ENCODE measurements at places on chromosomes 13 and 19.

DNA sequence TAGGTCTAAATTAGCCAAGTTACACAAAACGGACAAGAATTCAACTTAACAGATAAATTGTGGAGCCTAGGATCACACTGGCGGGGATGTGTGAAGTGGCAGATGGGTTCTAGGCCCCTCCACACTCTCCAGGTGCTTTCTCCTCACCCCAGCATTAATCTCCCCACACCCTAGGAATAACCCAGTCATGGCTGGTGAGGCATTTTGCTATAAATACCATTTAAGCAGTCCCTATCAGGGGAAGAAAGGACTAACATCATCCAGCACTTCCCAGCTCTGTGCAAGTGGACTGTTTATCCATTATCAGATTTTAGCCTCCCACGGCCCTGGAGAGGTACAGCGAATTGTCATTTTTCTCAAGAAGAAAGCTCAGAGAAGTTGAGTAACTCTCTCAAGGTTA lies 154.9 kb downstream of the NUFIP1 start:
- DNase-seq, result no peak

DNA sequence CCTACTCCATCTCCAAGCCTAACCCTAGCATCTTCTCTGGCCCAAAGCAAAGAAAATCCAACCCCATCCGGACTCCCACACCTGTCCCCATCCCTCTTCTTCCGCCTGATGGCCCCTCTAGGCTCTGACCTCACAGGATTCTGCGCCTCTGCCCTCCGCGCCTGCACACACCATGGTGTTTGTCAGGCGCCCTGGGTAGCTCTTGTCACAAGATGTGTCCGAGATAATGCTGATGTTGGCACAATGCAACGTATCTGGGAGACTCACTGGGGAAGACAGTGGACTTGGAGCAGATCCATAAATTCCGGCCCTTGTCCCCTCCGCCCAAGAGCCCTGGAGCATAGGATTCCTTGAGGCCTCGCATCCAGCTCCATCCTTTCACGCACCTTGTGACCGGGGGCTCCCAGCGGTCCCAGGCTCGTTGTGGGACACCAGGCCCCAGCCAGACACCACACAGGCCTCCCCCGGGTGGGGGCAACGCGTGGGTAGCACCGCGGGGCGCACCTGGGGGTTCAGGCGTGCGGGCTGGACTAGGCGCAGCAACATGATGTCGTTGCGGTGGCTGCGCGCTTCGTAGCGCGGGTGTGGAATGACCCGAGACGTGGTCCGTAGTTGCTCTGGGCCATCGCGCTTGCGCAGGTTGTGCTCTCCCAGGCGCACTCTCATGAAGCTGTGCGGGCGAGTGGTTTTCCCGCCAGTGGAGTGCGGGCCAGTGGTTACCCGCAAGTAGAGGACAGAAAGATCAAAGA lies 3.1 kb upstream of the KLK1 start:
- DNase-seq, result no peak

GRCh38 chr19:3324405-3324856 lies 42.0 kb upstream of the NFIC start:
- DNase-seq, result peak; percentile 34

DNA sequence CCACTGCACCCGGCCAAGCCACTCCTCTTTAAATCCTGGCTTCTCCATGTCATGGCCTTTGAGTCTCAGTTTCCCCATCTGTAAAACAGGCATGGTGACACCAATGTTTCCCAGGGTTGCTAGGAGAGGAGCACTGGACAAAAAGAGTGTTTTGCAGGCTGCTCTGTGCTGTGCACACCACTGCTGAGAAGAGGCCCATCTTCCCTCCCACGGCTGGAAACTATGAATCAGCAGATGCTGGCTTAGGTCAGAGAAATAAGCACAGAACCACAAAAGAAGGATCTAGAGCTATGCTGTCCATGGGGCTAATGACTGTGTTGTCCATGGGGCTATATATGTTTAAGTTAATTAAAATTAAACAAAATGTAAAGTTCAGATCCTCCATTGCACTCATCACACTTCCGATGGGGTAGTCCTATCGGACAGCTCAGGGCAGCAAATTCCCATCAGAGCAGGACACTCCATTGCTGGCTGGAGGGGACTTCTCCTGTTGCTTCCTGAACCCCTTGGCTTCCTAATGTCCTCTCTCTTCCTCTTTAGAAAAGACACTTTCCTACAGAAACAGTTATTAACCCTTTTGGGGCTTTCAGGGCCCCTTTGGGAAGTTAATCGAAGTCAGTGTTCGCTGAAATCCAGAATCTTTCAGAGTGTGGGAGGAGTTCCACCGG lies 37.1 kb downstream of the TSHZ3 start:
- DNase-seq, result no peak

GRCh38 chr19:567296-567900 lies 5.0 kb upstream of the BSG start:
- no peak for DNase-seq

- no peak for DNase-seq
These were observed 117.0 kb upstream of the SOX21 start for GRCh38 chr13:94829185-94829836.

DNA sequence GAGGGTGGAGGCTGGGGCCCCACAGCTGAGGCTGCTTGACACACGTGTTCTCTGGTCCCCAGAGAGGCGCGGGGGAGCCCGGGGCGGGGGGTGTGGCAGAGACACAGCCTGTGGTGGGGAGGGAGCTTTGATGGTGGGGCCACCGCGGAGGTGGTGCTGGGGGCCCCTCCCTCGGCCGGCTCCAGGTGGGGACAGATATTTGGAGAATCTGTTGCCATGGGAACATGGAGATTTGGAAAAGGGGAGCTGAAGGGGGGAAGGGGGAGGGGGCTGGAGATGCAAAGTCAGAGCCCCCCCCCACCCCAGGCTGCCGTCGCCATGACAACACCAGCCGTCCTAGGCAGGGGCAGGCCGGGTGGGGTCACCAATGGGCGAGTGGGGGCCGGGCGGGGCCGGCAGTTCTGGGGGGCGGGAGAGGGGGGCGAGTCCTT lies 1.2 kb downstream of the PRKCG start:
- no peak for DNase-seq

DNA sequence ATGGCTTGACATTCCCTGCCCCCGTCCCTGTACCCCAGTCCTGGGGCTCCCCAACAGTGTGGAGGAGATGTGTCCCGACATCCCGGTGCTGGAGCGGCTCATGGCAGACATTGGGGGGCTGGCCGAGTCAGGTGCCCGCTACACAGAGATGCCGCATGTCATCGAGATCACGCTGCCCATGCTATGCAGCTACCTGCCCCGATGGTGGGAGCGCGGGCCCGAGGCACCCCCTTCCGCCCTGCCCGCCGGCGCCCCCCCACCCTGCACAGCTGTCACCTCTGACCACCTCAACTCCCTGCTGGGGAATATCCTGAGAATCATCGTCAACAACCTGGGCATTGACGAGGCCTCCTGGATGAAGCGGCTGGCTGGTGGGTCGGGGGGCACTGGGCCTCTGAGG lies 83.8 kb downstream of the RYR1 start:
- no peak for DNase-seq

- DNase-seq, result no peak
These were observed 28.3 kb downstream of the OR10H4 start for GRCh38 chr19:15976836-15977689.

DNA sequence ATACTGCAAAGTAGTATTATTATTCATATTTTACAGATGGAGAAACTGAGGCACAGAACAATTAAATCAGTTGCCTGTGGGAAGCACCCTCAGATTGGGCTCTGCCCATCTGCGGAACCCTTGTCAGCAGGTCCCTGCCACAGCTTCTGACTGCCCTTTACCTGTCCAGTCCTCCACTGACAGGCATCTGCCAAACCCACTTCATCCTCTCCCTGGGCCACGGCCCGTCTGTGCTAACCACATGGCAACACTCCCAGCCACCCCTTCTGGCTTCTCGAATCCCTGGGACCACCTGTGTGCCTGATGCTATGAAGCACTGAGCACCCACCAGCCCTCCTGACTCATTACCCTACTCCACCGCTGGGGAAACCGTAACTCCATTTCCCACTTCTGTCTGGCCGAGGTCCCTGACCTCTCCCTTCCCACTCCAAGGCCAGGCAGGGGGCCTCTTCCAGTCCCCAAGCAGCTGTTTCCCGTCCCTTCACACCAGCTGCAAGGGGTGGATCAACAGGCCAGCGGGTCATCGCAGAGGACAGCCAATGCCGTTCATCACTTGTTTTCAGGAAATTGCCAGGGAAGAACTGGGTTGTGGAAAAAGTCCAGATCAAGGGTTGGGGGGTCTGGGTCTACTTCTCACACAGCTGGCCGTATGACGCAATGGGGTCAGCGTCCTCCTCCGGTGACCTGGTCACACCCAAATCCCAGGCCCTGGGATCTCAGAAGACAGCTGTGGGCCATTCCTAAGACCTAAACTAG lies 2.5 kb downstream of the KANK3 start:
- no peak for DNase-seq

DNA sequence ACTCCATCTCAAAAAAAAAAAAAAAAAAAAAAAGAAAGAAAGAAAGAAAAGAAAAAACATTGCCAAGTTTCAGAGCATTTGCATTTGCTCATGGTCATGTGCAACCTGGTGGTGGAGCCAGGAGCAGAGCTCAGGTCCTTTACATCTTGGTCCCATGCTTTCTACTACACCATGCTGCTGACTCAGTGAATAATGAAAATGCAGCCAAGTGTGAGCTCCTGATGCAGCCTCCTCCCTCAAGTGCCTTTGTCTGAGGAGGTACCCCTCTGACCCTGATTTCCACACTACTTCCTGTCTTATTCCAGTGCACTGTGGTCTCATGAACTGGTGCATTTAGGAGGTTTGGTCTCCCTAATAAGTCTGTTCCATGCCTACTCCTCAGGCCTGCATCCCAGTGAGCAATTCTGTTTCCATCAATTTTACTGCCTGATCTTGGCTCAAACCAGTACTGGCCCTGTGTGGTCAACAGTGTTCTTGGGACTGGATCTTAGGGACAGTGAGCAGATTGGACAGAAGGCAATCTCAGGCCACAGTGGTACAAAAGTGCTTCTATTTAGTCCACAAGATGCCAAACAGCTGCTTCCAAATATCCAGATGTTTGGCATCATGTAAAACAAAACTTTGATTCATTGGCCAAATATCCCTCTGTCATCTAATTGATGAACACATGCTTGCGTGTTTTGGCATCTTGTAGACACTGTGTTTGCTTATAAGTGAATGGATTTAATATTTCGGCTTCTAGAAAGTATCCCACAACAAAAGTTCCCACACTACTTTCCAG lies 28.8 kb upstream of the LRCH1 start:
- no peak for DNase-seq

GRCh38 chr13:98262292-98262691 lies 85.2 kb upstream of the RNF113B start:
- no peak for DNase-seq

- DNase-seq, result no peak
These were observed 148.8 kb downstream of the TNFRSF19 start for GRCh38 chr13:23718996-23719395.

DNA sequence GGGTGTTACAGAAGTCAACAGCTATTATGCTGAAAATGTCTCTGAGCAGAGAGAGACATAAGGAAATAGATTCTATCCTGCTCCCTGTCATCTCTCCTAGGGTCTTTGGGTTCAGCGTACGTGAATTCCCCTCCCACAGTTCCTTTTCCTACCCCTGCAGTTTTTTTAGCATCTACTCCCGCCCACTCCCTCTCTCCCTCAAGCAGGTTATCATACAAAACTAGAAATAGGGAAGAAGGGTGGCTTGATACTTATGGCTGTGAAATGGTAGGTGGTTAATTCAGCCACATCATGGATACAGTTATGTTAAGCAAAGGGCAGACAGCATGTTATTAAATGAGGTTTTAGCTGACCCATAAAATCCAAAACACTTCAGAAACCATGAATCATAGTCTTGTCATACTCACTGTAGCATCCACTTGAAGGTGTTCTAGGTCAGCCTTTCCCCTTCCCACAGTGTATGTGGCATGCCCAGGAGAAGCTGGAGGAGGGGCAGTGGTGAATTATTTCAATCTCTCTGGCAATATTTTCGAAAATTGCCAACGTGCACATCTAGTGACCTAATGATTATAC lies 236.8 kb upstream of the SERP2 start:
- DNase-seq, result no peak

GRCh38 chr13:47337781-47338507 lies 441.1 kb upstream of the HTR2A start:
- DNase-seq, result no peak

- DNase-seq, result no peak
These were observed 454 bp downstream of the BLVRB start for GRCh38 chr19:40465025-40465556.

DNA sequence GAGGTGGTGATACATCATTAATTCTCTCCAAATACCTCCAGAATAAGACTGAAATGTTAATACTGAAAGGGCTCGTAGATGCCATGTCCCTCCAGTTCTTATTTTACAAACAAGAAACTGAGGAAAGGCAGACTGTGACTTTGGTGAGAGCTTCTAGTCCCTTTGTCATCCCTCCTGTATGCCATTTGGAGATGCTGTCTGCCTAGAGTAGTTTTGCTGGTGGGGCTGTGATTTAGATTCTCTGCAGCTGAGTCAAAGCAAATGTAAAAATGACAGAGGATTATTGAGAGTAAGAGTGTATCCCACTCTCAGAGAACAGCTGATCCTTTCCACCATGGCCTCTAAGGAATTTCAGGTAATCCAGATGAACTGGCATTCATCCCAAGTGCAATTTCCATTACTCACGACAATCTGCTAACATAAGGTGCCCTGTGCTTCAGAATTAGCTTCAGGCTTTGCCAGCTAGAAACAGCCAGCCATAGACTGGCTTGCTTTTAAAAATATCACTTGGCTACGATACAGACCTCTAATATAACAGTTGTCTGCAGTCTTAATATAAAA lies 16.8 kb downstream of the PABPC3 start:
- DNase-seq, result no peak

All from SW 1271 (cell line).